ENCODE measurements at places on chromosomes 3 and 15.

DNA sequence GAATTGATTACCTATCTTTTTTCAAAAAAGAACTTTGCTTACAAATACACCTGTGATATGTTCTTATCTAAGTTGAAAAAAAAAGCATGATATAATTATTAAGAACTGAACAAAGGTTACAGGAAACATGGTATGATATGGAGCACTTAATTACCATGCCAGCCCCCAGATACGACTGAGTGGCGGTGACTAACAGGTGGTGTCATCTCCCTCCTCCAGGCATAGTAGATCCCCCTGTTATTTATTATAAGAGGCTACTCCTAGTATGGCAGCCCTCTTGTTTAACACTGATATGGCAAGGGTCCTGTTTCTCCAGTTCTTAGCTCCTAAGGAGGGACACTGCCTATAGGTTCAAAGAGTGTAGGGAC lies 31.0 kb upstream of the TM4SF4 start:
- no peak for DNase-seq

DNA sequence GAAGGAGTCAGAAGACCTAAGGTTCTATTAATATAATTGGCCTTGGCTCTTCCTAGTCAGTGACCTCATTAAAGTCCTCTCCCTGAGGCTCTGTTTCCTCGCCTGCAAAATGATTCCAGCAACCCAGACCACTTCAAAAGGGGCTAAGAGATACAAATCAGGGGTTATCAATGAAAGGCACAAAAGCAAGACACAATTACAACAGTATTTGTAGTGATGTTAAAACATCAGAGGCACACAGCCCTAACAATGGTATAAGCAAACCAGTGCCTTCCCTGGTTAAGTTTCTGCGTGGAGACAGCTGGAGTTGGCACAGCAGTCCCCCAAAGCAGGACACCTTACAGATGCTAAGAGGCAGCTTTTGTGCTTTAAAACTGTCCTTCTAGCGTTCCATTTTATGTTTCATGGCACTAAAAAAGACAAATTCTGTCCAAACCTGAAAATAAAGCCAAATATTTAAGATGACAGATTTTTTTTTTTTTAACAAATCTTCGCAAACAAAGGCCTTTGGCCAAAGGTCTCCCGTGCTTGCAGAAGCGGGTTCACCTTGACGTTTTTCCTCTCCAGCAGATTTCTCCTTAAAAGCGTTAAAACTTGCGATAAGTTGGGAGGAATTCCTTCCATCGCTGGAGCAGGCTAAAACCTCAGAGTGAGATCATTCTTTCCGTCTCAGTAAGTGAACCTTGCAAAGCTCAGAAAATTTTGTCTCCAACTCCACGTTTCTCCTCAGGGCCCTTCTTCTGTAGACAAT lies 999 bp downstream of the ZNF280D start:
- DNase-seq: peak; percentile 43

DNA sequence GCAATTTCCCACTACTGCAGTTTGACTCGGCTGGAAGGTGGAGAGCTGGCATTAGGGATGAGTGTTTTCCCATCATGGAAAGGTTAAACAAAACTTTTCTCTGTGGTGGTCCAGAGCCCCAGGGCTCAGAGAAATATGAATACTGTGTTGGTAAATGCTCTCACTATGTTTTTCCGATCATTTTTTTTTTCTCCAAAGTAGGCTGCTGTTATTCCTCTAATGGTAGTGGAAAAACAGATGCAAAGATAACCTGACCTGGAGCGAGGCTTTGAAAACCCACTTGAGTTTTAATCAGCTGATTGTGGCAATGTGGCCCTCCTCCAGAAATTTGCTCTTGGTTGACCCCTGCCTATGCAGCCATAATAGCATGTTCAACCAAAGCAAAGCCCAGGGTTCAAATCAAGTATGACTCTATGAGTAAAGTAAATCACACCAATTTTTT lies 320.8 kb upstream of the CTNNB1 start:
- DNase-seq: no peak

DNA sequence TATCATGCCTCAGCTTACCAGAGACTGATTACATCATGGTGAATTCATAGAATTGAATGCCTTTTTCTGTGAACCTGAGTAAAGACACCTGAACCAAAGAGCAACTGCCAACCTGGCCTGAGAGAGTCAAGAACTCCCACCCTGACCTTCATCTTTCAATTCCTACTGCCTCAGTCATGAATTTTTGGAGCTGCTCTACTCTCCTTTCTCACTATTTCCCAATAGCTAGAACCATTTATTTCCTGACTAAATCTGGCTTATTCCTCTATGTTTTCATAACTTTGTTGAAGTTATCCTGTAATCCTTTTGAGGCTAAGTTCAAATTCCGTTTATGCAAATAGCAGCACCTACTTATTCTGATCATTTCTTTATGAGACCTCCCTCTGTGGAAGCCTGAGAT lies 712.4 kb upstream of the UBE2E2 start:
- no peak for DNase-seq

DNA sequence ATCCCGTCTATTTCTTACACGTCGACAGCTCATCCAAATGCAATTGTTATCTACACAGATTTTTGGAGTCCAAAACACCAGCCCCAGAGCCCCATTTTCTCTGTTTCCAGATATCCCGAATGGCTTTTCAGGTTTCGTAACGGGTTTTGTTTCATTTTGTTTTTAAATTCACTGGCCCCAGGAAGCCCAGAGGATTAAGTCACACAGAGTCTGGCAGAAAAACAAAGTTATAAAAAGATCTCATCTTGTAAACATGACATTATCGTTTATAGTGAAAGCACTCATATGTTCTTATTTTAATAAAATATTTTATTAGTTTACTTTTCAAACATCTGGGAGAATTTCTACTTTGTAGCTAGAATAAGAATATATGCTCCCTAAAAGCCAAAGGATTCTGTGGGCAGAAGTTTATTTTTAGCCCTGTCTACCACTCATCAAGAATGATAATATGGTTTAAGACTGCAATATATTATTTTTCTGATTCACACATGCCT lies 149.3 kb upstream of the SLC2A2 start:
- peak; percentile 14 for DNase-seq

DNA sequence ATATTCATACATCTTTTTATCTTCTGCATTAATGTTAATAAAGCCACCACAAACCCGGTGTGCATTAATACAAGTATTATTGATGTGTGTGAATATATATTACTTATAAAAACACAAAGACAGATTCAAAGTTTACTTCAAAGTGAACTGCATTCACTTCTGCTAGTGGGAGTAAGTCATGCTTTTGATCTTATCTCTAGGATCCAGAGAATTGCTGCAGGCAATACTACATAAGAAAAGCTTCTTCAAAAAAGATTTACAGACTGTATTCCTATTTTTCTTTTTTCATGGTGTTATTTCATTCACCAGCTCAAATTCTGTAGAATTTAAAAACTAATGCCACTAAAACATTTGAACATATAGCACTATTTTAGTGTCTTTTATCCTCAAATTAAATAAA lies 87.5 kb upstream of the CBLB start:
- DNase-seq: no peak

DNA sequence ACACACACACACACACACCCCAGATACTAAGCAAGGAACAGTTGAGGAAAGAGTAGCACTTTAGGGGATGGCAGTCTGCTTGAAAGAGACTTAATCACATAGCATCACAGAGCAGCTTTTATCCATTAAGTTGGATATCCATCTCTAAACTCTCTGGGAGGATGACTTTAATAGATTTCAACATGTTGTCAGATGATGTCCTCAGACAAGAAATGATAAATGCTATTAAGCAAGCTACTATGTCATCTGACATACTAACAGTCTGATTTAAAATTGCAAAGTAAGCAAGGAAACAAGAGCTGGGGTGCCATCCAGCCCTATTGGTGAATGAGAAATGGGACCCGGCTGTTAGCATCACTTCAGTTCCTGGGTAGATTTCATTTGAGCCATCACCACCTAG lies 136.9 kb downstream of the PLCL2 start:
- DNase-seq: no peak

DNA sequence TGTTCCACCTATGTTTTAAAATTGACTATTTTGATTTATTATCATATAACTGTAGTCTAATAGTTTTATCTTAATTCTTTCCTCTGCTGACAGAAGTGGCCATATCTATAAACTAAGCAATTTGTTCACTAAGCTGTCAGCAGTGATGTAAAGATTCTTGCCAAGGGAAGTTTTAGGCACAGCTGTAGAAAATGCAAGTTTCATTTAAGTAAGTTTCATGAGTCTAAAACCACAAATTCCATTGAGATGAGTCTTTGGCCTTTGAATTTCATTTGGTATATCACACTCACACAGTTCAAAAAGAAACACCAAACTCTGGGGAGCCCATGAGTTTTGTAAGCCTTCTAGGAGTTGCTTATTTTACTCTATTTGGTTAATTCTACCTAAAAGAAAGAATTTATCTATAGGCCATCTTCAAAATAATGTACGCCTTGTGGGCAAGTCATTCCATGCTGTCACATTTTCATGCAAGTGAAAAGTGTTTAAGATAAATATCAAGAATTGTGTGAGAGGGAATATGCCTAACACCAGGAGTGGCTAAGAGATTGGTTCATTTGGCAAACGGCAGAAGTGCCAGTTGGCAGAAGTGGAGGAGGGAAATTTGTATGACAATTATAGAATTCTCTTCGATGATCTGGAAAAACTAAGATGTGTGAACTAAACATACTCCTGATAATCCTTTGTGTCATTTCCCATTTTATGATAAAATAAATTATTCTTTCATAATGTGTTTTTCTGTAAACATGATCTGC lies 292.9 kb downstream of the ZIC4 start:
- peak; percentile 70 for DNase-seq

GRCh38 chr3:46674031-46674845 lies 19.2 kb downstream of the ALS2CL start:
- DNase-seq: no peak

All from amniotic stem cell (primary cell).